Smooth muscle cell of the pulmonary artery (primary cell): ENCODE measurements at places on chromosomes 16 and 17. TPM values are rescaled to one million over a fixed set of nuclear protein-coding genes. Genes with fewer than 3 reads are reported as not detected.

MPV17L gene
- total RNA-seq, result 0.78 and 2.1 TPM in 2 replicates

CCL3 gene
- total RNA-seq, result not detected in 2 replicates

CCL11 gene
- not detected in 2 replicates for total RNA-seq

CD300LD gene
- total RNA-seq, result not detected in 2 replicates

TBC1D3H gene
- total RNA-seq, result not detected in 2 replicates

ENPP7 gene
- total RNA-seq, result not detected in 2 replicates

KCTD11 gene
- total RNA-seq, result 13.4 and 14.2 TPM in 2 replicates

PPP1R27 gene
- not detected in 2 replicates for total RNA-seq

PITPNM3 gene
- total RNA-seq, result 2.4 and 3.8 TPM in 2 replicates

SLC5A11 gene
- not detected in 2 replicates for total RNA-seq

CDH3 gene
- total RNA-seq, result 0.66 and 1.1 TPM in 2 replicates

CES5A gene
- total RNA-seq, result not detected in 2 replicates

RAB37 gene
- total RNA-seq, result 0.33 and 0.36 TPM in 2 replicates

TBC1D3I gene
- total RNA-seq, result 0.07 and 0.78 TPM in 2 replicates

ZFPM1 gene
- total RNA-seq, result 2.0 and 2.8 TPM in 2 replicates

CDRT4 gene
- 3.4 and 6.7 TPM in 2 replicates for total RNA-seq

FAM171A2 gene
- 4.5 and 5.7 TPM in 2 replicates for total RNA-seq

CXCL16 gene
- 4.0 and 4.5 TPM in 2 replicates for total RNA-seq

CDK5R1 gene
- total RNA-seq, result 0.78 and 1.2 TPM in 2 replicates

STH gene
- total RNA-seq, result not detected in 2 replicates

GPR142 gene
- total RNA-seq, result 0.26 TPM in 1 of 2 replicates, not detected in the other

LSM12 gene
- total RNA-seq, result 21.3 and 23.3 TPM in 2 replicates

CLEC3A gene
- total RNA-seq, result not detected in 2 replicates

FTO gene
- 117 and 124 TPM in 2 replicates for total RNA-seq

SCN4A gene
- total RNA-seq, result under 0.01 and 0.07 TPM in 2 replicates

KRT24 gene
- not detected in 2 replicates for total RNA-seq

KCTD2 gene
- total RNA-seq, result 19.7 and 23.1 TPM in 2 replicates

P2RX1 gene
- total RNA-seq, result 0.30 and 0.65 TPM in 2 replicates

TOP3A gene
- total RNA-seq, result 19.7 and 24.7 TPM in 2 replicates

SLC4A1 gene
- total RNA-seq, result not detected in 2 replicates

ARL5C gene
- not detected in 2 replicates for total RNA-seq

ANKFN1 gene
- 0.03 and 0.20 TPM in 2 replicates for total RNA-seq

MPP3 gene
- total RNA-seq, result 9.2 and 18.6 TPM in 2 replicates

STX1B gene
- total RNA-seq, result 0.85 and 2.6 TPM in 2 replicates

SLC13A2 gene
- total RNA-seq, result not detected in 2 replicates

P3H4 gene
- 123 and 132 TPM in 2 replicates for total RNA-seq

SEPTIN12 gene
- not detected in 2 replicates for total RNA-seq

UBALD1 gene
- total RNA-seq, result 3.5 and 7.0 TPM in 2 replicates

SHPK gene
- total RNA-seq, result 8.4 and 10.2 TPM in 2 replicates

KRT13 gene
- total RNA-seq, result not detected in 2 replicates

ZNF500 gene
- 8.1 and 11.3 TPM in 2 replicates for total RNA-seq

C17orf107 gene
- 6.4 and 9.9 TPM in 2 replicates for total RNA-seq

C17orf67 gene
- 0.69 and 0.91 TPM in 2 replicates for total RNA-seq

PCGF2 gene
- 8.4 and 12.3 TPM in 2 replicates for total RNA-seq

RNF112 gene
- total RNA-seq, result 1.6 and 5.0 TPM in 2 replicates

WIPI1 gene
- 114 and 145 TPM in 2 replicates for total RNA-seq

ZFP90 gene
- total RNA-seq, result 28.1 and 33.4 TPM in 2 replicates

NOTUM gene
- total RNA-seq, result 0.13 TPM in 1 of 2 replicates, not detected in the other

KCNH6 gene
- not detected in 2 replicates for total RNA-seq

NTN1 gene
- total RNA-seq, result 0.26 and 1.3 TPM in 2 replicates
